ENCODE measurements at places on chromosomes 13 and 19. TPM values are rescaled to one million over a fixed set of nuclear protein-coding genes. Genes with fewer than 3 reads are reported as not detected.

The BST2 gene
- 62.0 TPM for total RNA-seq

GRCh38 chr13:95289020-95289444, 12.2 kb downstream of the ABCC4 start:
- H3K27ac ChIP-seq: no peak overlapping the region
- H3K4me1 ChIP-seq: no peaks in the 10 kb centered on the region
- no peak overlapping the region for H3K4me3 ChIP-seq
- no peak for DNase-seq
- no peaks in the 10 kb centered on the region for H3K27me3 ChIP-seq

DNA sequence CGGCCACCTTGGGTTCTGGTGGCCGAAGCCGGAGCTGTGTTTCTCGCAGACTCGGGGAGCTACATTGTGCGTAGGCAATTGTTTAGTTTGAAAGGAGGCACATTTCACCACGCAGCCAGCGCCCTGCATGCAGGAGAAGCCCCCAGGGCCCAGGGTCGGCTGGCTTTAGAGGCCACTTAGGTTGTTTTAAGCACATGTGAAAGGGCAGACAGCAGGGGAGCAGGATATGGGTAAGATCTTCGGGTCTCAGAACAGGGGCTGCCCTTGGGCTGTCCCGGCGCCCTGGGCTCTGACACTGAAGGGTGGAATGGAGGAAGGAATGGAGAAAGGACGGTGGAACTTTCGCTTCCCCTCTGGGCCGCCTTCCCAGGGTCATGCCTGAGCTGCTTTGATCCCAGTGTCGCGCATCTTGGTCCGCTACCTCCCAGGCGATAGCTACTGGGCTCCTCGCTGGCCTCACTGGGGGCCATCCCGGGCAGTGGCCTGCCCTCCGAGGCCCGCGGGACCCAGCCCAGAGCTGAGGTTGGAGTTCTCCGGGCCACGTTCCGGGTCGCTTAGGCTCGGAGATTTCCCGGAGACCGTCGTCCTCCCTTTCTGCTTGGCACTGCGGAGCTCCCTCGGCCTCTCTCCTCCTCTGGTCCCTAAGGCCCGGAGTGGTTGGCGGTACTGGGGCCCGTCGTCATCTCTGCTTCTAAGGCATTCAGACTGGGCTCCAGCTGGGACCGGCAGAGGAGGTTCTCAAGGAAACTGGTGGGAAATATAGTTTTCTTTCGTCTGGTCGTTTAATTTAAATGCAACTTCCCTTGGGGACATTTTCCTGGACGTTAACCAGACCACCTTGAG, 4.3 kb upstream of the POU4F1 start:
- H3K4me3 ChIP-seq: no peak overlapping the region
- H3K4me1 ChIP-seq: peaks cover 40% of the 10 kb centered on the region
- no peak for DNase-seq

GRCh38 chr13:50236898-50237318, 221.7 kb downstream of the KCNRG start:
- H3K27ac ChIP-seq: peak overlapping the region; percentile 74
- H3K36me3 ChIP-seq: peaks cover 3% of the 10 kb centered on the region
- H3K4me3 ChIP-seq: peak overlapping the region; percentile 47
- peak; percentile 60 for DNase-seq
